Activated T-cell treated with anti-CD3 and anti-CD28 coated beads, Interleukin-2, amount 50 U/mL, for 4 hours (primary cell): ENCODE measurements at places on chromosomes 7 and 10. TPM values are rescaled to one million over a fixed set of nuclear protein-coding genes. Genes with fewer than 3 reads are reported as not detected.

- peak; percentile 25 for DNase-seq
Observed at GRCh38 chr7:149414745-149415390, 46.0 kb downstream of the ZNF777 start.

DNA sequence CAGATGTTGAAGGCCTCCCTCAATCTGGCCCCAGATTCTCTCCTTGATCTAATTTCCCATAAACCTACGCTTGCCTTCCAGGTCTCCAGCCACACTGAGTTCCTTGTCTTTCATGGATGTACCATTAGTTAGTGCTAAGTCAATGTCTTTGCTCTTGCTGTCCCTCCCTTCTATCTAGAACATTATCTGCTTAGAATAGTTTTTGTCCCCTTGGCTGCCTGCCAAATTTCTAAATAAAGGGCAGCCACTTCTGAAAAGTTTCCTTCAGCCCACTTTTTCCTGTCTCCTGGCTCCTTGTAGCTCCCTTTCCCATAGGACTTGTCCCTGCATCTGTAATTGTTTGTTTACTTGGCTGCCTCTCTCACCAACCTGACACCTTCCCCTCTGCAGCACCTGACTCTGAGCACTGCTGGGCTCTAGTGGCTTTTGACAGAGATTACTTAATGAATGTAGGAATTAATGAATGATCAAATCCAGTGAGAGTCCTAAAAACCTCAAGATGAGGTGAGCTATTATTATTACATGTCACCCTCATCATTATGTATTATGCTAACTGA is 58.3 kb downstream of the CXCL12 start:
- no peak for DNase-seq

DNA sequence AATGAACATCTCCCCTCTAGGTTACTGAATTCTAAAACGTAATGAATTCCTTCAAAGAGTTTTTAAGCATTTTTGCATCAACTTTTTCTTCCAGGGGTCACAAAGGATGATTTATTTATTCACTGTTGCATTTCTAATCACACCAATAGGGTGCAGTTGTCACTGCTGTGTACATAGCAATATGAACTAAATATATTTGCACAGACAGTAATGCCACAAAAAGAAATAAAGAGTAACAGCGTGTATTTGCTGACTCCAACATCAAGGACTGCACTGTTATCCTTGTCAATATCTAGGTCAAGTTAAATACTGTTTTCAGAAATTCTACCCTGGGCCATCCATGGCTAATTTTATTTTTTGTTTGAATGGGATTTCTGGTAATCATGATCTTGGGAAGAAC is 138.0 kb downstream of the FRMD4A start:
- DNase-seq, result no peak

- DNase-seq, result no peak
Observed at GRCh38 chr10:71264345-71265200, 52.2 kb downstream of the UNC5B start.

- DNase-seq, result no peak
Observed at GRCh38 chr10:32616438-32616837, 170.5 kb downstream of the CCDC7 start.

- DNase-seq, result no peak
Observed at GRCh38 chr7:105872491-105872890, 3.9 kb downstream of the ATXN7L1 start.

DNA sequence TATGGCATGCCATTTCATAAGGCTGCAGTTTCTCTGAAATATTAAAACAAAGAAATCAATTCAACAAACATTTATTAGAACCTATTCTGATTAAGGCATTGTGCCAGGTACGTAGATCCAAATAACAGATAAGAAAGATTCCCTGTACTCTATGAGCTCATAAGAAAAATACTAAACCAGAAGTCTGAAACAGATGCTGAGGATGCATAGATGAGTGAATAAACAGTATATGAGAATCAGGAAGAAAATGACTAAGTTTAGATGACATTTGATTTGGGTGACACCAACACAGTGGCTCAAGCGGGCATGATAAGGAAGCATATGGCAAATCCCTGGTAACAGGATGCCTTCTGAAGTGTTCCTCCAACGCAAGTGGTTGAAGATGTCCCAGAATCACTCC is 477.2 kb downstream of the PARD3 start:
- no peak for DNase-seq

GRCh38 chr10:123424537-123424936 is 241.6 kb upstream of the GPR26 start:
- no peak for DNase-seq

DNA sequence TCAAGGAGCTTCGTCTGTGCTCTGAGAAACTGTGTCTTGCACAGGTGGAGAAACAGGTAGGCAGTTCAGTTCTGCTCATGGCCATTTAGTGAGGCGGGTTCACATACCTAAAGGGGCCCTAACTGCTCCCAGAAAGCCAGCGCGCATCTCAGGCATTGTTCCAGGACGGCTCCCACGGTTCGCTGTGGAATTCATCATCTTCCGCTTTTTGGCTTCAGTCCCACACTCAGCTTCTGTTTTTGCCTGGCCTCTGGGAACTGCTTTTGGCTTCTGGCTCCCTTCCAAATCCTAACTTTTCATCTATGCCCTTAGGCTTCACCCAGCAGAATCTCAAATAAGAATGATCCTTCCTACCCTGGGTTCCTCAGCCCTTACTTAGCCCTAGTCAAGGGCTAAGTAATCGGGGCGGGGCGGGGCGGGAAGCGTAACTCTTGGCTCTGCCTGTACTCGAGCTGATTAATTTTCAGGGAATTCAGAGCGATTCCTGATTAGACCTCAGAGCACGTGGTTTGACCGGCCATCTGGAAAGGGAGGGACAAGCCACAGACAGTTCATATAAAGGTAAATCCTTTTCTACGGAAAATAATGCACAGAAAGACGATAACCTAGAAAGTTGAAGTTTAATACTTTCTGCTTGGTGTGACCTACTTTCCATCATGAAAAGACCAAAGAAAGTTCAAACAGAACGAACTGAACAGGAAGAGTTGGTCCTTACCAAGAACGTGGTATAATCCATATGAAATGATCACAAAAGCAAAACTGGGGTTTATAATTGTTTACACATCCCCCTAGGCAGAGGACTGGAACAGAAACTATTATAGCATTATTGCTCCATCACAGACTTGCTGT is 105.7 kb downstream of the ST8SIA6 start:
- no peak for DNase-seq

DNA sequence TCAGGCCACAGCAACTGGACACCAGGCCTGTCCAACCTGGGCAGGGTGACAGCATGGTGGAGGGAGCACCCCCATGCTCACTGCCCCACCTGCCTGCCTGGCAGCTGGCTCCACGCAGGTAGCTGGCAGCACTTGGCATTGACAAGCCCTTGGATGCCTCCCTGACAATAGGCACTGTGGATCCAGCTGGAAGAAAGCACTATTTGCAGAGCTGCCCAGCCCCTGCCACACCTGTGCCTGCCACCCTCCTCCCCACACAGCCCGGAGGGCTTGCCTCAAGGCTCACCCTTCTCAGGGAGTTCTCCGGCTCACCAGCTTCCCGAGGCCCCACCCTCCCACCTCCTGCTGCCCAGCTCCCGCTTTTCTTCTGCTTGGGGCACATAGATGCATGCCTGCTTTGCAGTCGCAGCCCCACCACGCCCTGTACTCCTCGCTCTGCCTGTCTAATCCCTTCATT is 160.1 kb downstream of the NEURL1 start:
- no peak for DNase-seq

DNA sequence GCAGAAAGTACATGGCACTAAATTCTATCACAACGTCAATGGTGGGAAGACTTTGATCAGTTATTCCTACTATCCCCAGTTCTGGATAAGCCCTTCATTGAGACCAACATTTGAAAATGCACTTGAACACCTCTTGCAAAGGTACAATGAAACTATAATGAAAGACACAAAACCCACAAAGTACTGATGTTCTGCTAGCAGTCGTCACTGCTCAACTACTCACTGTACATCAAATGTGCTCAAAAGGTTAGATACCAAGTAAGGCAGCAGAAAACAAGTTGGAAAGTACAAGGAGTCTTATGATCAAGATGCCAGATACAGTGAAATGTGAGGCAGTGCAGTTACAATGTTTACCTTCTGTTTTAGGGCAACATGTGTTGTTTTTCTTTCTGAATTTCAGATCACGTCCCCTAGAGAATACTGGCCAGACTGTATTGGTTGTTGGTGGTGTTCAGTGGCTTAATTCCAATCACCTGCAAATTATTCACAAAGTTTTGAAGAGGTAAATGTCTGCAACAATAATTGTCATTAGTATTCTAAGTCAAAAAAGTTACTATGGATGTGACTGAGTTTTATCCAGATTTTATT is 62.4 kb upstream of the WNT16 start:
- DNase-seq, result no peak

DNA sequence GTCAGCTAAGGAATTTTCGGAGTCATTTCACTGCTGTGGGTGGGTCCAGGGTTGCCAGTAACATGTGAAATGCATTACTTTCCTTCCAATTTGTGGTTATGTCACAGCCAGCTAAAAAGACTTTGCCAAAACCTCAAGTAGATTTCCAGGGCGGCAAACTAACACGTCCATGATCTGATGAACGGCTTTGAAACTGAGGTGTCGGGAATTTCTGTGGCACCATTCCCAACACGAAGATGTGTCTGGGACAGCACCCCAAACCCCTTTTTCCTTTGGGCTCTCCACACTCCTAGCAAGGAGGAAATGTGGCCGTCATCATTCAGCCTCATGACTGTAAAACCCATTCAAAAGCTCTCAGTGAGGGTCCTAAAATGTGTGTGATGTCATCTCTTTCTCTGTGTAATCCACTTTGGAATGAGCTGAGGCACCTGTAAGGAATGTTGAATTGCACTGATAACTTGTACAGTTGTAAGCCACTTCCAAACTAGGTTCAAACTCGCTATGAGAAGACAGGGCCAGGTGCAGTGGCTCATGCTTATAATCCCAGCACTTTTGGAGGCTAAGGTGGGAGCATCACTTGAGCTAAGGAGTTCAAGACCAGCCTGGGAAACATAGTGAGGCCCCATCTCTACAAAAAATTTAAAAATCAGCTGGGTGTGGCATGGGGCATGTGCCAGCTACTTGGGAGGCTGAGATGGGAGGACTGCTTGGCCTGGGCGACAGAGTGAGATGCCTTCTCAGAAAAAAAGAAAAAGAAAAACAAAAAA is 146.1 kb upstream of the FRMD4A start:
- no peak for DNase-seq

GRCh38 chr7:28778786-28779185 is 179.3 kb downstream of the TRIL start:
- DNase-seq, result no peak

DNA sequence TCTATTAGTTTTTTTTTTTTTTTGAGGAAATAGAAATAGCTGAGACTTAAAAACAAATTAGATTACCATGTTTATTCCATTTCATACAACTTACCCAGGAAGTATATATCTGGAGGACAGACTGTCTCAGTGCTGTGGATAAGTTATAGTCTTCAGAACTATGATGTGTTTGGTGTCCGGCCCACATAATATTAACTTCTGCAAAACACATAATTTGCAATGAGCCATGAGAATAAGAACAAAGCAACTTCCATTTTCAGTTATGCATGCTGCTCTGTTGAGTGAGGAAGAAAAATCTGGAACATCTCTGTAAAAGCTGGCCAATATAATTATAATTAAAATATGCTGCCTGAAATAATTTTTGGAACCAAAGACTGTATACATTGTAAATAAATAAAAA is 130.9 kb downstream of the AGMO start:
- no peak for DNase-seq

- no peak for DNase-seq
Observed at GRCh38 chr7:97003262-97004246, 1.8 kb upstream of the DLX6 start.

DNA sequence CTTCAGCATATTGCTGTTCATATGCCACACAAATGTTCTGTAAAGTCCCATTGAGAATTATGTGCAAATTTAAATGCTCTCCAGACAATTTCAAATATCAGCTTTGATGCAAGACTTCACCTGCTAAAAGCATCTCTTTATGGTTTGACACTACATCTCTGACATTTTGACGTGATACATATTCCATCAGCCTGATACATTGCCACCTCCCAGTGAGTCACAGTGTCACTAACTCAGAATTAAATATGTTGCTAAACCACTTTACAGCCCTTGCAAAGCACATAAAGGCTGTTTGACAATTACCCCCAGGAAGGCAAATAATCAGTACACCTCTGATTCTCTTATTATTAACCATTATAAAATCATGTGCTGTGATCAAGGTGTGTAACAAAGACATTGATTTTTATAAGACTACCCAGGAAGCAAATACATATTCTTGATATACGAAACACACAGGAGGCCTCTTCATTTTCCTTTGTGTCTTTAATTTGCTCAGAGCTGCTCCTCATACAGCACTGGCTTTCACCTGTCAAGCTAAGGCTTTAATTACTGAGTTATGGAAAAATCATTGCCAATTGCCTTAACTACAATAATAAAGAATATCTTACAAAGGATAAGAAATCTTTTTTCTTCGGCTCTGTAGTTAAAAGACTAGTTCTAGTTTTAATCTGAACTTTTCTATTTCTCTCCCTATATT is 547.5 kb upstream of the C7orf33 start:
- no peak for DNase-seq

GRCh38 chr7:124940306-124940705 is 10.7 kb upstream of the POT1 start:
- no peak for DNase-seq

DNA sequence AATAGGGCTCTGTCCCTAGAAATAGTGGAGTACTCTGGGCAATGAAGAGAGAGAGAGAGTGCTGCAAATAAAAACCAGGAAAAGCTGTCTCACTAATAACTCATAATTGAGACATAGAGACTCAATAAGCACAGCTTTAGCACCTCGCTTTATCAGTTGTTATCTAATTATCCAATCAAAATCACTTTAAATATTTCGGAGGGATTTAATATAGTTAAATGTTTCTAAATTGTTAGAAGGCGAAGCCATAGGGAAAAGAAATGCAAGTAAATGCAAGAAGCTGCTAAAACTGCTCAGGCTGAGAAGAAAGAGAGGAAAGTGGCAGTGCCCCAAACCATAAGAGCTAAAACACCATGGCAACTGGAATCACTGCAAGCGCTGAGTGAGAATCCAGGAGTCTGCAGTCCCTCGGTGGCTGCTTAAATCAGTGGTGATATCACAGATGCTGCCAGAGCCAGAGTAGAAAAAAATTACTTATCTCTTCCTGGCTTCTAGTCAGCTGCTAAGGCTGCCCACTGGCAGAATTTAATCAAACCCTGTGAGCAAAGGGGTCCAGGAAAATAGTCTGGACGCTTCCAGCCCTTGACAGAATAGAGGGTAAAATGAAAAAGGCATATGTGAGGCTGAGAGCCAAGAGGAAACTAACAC is 150.4 kb upstream of the CHRM2 start:
- DNase-seq, result no peak

DNA sequence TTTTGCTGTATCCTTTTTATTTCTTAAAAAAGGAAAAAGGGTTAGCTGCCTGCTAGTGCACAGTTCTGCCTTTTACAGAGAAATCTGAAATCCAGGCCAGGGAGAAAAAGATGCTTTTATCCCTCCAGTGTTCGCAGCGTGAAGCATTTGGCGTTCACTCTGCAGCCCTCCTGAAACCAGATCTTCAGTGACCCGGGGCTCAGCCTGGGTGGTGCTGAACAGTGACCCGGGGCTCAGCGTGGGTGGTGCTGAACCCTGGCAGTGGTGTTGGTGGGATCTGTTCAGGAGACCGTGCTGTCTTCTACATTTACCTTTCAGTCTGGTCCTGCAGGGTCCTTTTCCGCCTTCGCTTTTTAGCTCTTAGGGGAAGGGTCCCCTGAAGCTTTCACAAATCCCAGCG is 164.7 kb upstream of the KLF6 start:
- no peak for DNase-seq

Gene CLEC2L
- not detected for total RNA-seq

Gene HABP2
- total RNA-seq, result not detected

Gene ADCY1
- total RNA-seq, result 0.05 TPM

Gene SFTPA1
- 3.1 TPM for total RNA-seq

Gene KCNH2
- 0.71 TPM for total RNA-seq

Gene SYT15
- total RNA-seq, result 0.46 TPM

Gene IKZF1
- 229 TPM for total RNA-seq
